ENCODE measurements at places on chromosomes 12 and 14.

DNA sequence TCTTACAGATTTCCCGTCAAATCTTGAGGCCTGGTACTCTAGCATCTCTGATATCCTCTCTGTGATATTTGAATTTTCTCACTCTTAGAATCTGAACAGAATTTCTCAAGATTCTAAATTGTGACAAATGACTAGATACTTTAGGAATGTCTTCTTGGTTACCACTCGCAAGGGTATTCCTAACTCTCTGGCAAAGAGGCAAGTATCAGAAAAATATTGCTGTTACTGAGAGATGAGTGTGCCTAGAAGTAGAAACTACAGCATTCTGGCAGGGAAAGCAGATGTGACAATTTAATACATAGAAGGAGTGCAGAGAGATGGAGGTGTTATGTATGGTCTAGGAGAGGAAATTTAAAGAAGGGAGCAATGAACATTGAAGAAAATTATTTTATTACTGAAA lies 467.8 kb downstream of the LRIG3 start:
- DNase-seq, result no peak

DNA sequence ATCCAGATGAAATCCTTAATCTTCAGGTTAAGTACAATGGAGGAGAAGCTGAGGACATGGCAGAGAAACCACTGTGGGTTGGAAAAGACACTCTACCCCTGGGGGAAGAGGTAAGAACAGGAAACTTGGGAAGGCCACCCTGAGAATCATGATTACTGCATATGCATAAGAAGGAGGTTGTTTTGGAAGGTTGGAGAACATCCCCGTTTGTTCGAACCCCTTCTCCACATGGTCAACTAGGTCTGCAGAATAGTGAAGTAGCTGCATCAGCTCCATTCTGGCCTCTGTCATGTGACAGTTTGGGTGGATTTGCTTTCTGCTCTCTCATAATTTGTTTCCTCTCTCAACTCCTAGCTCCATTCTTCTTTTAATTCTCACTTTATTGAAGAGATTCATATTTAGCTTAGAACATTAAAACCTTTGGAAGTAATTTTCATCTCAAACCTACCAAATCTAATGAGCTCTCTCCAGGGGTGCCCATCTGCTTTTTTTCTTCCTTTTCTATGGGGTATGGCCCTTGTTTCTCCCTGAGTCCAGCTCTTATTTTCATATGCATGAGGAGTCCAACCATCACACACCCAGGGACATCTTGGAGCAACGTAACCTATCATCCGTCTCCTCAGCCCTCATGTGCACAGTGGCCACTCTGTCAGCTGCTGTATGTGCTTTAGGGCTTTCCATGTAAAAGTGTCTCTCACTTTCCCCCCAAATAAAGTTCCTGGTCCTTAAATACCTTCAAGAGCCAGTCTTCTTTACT lies 820.3 kb downstream of the TMEM121 start:
- no peak for DNase-seq

DNA sequence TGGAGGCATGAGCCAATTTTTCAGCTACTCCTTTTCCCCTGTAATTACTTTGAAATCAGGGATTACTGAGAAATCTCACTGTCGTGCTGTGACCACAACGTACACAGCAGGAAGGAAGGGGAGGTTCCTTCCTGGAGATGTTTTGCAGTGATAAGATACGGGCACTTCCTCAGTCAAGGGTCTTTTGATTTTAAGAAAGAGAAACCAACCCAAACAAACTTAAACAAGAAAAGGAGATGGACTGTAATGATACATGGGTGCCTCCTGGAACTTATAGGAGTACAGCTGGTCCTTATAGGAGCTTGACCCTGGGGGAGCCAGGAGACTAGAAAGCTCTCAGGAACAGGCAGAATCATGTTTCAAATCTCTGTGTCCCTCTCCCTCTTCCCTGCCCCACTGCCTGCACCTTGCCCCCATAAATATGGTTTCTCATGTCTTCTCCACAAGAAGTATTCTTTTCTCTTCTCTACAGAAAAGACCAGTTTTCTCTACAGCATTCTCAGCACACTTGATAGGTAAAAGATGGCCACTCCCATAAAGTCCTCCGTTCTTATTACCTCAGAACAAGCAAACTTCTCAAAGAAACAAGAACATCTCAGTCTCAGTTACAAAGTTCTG lies 281.1 kb upstream of the AMIGO2 start:
- DNase-seq, result peak; percentile 78

- DNase-seq, result no peak
Observed at GRCh38 chr12:132147423-132148367, 3.4 kb downstream of the NOC4L start.

DNA sequence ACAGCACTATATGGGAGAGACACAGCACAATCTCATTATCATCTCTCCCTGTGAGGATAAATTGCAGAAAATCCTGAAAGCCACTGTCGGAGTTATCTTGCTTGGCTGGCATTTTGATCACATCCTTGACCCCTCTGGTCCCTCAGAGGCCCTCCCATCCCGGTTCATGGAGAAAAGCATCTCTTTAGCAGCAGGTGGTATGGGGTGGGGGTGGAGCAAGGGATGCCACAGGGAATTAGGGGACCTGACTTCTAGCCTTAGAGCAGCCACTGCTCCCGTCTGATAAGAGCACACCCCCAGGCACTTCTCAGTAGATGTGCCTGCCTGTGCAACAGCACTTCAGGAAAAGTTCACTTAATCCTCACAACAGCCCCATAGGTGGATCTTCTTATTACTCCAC lies 38.6 kb downstream of the GRIN2B start:
- DNase-seq, result no peak

DNA sequence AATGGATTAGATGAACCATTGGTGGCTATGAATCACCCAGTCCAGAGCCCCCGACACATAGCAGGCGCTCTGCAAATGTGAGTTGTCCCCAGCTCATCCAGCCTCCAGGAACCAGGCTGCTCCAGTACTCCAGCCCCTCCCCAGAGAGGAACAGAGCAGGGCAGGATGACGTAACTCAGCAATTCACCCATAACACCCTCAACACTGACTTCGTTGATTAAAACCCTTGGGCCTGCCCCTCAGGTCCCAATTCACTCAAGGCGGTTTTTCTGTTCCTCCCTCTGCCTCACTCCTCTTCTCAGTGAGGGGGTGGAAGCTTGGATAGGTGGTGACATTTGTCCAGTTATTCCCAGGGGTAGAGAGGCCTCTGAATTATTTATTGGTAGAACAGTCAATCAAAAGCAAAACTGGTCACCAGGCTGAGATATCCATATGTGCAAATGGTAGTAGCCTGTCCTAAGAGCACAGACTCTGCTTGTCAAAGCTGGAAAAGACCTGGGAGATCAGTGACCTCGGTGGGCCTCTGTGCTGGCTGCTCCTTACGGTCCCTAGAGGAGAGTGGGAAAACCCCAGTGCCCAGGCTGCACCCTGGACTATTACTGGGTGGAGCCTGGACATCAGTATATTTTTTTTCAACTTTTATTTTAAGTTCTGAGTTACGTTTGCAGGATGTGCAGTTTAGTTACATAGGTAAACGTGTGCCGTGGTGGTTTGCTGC lies 97.0 kb downstream of the CMKLR1 start:
- no peak for DNase-seq

DNA sequence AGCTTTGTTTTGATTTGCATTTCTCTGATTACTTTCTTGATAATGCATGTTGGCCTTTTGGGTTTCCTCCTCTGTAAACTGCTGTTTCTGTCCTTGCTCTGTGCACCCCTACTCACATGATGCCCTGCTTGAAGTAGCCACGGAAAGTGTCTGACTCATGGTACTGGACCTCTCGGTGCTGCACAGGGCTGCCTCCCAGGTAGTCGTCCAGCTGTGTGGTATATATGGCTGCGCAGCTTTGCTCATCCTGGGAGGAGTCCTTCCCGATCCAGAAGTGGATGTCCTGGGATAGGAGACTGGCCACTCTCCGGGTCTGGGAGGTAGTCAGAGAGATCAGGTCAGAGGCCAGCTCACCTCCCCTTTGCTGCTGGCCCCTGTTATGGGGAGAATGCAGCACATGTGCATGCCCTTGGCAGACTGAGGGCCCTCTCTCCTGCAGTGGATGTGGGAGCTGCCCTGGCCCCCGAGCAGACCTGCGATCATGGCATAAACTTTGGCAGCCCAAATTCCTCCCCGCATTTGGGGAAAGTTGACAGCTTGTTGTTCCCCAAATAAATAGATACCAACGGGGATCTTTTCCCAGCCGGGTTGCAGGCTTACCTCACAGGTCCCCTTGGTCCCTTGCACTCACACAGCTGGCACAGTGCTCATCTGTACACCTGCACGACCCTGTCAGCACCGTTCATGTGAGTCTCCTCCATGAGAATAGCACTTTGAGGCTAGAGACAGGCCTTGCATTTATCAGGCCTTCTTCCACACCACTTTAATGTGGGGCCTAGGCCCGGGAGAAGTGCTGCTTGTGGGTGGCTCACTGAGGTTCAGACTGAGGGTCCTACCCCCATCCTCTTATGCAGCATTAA lies 5.2 kb downstream of the AVIL start:
- no peak for DNase-seq

- DNase-seq, result no peak
Observed at GRCh38 chr12:105457026-105457425, 126.5 kb downstream of the C12orf75 start.

DNA sequence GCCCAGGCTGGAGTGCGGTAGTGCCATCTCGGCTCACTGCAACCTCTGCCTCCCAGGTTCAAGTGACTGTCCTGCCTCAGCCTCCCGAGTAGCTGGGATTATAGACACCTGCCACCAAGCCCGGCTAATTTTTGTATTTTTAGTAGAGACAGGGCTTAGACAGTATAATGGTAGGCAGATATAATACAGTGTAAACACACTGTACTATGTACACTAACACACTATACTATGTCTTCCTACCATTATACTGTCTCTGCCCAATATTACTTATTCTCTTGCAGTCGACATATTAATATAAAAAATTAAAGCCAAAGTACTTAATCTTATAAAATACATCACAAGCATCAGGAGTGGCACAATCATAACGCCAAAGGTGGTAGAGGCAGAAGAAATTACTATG lies 15.0 kb downstream of the DTD2 start:
- no peak for DNase-seq

DNA sequence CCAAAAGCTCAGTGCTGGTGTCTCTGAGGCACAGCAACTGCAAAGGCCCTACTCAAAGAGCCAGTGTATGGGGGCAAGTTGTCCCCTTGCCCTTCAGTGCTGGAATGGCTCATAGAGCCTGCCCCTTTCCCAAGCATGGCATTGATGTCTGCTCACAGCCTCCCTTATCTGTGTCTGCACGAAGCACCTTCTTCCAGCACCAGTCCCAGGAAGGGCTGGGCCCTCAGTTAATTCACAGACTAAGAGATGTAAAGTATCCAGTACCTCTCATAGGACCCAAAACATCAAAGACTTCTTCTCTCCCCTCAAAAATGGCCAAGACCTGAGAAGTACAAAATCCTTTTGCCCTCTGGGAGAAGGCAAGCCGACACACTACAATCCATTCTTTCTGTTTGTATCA lies 1.6 kb upstream of the CMAS start:
- DNase-seq, result no peak

DNA sequence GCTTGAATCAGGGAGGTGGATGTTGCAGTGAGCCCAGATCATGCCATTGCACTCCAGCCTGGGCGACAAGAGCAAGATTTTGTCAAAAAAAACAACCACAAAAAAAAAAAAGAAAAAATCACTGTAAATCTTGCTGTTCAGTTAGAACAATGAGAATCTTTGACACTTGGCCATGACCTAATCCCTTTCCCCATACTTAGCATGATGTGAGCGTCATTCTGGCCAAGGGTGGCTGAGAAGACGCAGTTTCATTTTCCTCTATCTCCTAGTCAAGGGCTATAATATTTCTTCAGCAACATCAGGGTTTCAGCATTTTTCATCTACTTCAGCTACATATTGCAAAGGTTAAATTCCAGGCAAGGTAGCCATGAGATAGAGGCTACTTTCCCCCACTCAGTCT lies 599.4 kb upstream of the MDGA2 start:
- DNase-seq, result no peak

DNA sequence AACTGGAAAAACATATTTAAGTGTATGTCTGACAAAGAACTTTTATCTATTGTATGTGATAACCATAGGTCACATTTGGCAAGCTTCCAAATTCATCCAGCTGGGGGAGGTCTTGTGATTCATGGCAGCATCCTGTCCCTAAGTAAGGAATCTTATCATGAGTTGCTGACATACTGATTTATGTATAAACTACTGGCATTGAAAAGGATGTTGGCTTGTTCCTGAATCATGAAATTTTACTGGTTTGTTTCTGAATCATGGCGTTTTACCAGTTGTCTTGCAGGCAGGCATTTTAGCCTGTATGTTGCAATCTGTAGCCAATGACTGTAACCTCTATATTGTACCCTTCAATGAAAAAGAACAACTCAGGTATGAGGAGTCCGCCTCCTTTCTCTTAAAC lies 244.8 kb downstream of the IPO8 start:
- no peak for DNase-seq

DNA sequence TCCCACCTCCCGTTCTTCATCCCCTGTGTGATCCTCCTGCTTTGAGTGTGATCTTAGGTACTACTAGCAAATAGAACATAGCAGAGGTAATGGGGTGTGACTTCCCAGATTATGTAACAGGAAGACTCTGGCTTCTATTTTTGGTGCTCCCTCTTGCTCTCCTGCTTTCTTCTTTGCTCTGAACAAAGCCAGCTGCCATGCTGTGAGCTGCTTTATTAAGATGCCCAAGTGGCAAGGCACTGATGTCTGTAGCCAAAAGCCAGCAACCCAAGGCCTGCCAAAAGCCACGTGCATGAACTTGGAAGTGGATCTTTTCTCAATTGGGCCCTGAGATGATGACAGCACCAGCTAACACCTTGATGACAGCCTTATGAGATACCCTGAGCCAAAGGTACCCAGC lies 5.8 kb upstream of the MFAP5 start:
- DNase-seq, result no peak

DNA sequence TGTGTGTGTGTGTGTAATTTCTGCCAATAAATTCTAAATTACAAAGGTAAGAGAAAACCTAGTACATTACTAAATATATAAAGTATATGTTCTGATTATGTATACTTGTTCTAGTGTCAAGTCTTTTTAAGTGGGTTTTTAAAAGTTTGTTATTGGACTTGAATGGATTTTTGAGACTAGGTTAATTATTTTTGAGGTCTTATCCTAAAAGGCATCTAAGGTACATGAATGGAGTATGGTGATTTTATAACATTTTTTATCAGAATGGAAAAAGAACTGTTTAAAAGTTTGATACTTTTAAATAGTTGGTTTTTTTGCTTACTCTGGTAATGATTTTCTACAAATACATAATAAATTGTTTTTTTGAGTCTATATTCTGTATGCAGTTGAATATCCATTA lies 22.5 kb upstream of the TMPRSS12 start:
- no peak for DNase-seq

DNA sequence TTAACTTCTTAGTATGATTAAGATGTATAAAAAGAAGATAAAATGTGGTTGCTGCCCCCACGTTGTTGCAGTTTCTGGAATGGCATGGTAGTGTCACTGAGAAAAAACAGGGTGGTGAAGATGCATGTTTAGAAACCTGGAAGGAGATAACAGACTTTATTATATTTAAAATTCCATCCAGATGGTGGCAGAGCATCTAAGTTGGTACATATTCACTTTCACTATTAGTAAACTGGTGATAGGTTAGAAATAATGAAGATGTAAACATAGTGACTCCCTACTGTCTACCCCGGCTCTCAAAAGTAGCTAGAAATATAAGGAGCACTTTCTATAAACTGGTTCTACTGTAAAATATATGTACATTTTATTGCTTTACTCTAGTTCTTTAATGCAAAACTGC lies 279.3 kb downstream of the NPAS3 start:
- no peak for DNase-seq

- DNase-seq, result peak; percentile 7
Observed at GRCh38 chr14:55131370-55132137, 2.5 kb downstream of the LGALS3 start.

All from CD4-positive, alpha-beta T cell treated with Interleukin-6 at 100 ng/mL for 8 hours (primary cell).